ENCODE measurements at places on chromosomes 7 and 10.
A peak's percentile ranks its signal among the peaks of the same experiment; 100 is the strongest.

DNA sequence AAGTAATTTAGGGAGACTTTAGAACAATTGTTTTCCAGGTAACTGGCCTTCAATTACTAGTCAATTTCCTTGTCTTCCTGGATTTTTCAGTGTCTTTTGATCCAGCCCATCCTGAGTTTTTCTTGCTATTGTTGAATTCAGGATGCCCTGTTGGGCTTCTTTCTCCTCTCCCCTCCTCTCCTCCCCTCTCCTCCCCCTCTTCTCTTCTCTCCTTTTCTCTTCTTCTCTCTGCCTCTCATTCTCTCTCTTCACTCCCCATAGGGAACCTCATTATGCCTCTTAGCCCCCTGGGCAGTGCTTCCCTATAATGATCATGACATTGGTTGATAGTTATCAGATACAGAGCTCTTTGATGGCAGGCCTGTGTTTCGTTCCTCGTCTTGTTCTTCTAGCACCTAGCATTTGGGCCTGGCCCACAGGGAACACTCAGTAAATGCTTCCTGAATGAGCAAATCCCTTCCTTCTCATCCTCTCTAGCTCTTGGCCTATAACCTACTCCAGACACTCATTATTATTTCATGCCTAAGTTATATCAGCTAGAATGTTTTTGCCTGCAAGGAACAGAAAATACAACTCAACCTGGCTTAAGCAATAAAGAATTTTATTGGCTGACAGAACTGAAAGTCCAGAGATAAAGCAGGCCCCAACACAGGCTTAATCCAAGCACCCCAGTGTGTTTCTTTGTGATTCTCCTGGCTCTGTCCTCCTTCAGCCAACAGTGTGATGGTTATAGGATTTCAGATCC, 56.8 kb downstream of the CACNB2 start:
- no peak for DNase-seq

- DNase-seq, result no peak
Measured at GRCh38 chr10:131723297-131724168, 177.3 kb upstream of the PPP2R2D start.

DNA sequence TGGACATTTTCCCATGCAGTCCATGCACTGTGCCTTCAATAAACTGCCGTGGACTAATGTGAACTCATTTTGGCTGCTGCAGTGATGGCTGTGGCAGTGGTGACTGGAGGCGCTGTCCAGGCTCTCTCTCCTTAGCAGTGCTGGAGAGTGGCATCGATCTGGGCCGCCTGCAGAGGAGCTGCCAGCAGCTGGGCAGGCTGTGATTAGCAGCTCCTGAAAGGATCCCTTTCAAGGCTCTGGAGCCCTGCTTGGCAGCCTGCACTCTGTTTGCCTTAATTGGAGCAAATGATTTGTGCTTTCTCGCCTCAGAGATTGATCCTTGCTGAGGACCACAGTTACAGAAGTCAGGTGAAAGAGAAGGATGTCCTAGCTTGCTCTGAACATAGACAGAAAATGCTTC, 130.1 kb upstream of the VWC2 start:
- no peak for DNase-seq

DNA sequence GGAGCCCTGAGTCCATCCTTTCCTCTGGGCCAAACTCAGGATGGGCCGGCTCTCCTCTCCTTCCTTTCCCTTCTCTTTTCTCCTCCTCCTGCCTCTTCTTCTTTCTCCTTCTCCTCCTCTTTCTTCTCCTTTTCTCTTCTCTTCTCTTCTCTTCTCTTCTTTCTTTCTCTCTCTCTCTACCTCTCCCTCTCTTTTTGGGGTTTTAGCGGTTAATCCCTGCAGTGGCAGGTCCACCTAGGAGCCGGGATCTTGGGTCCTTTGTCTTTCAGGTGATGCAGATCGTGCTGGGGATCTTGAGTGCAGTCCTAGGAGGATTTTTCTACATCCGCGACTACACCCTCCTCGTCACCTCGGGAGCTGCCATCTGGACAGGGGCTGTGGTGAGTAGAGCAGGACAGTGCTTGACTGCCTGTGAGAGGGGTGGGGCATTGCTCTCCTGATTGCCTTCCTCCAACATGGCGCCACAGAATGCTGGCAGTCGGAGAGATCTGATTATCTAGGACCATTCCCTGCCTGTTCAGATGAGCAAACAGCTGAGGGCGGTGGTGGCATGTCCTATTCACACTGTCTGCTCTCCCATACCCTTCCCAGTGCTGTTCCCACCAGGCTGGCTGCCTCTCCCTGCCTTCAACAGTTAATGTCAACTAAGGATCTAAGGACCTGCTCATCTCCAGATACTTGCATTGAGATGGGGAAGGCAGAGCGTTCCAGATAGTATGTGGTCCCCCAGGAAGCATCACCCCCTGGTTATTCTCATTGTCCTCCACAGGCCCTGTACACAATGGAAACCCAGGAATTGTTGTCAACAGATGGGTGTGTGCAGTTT, 1.6 kb downstream of the TMEM176A start:
- DNase-seq, result peak; percentile 63

GRCh38 chr7:118855290-118855689, 630.8 kb downstream of the ANKRD7 start:
- peak; percentile 90 for DNase-seq

DNA sequence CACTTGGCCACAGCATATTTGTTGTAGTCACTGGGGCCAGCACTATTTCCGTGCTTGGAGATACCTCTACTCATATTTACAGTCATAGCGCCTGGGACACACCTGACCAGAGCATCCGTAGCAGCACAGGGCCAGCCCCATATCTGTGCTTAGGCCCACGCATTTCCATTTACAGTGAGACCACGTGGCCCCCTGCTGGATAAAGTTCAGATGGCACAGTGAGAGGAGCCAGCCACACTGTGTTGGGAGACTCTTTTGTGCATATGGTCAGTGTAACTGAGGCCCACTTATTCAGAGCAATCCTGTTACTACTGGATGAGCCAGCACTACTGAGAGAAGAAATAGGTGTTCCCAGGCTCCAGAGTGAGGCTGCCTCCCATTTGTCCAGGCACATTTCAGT, 455.3 kb downstream of the REEP3 start:
- DNase-seq, result peak; percentile 30

DNA sequence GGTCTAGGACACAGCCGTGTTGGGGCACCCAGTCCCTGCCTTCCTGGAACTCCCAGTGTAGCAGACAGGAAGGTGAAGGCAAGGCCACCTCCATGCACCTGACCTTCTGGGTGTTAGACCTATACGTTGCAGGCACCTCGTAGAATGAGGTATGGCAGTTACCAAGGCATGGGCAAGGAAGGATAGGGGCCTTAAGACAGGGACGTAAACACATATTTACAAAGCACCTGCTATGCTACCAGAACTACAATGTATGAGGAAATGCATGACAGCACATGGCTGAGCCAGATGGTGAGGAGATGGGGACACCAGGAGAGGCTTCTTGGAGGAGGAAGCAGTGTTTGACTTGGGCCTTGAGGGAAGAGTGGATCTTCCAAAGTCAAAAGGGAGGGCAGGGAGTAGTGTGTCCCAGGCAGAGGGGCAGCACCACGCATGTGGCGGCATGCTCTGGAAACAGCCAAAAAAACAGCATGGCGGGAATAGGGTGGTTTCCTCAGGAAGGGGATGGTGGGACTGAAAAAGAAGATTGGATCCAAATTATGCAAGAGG, 231.2 kb downstream of the FANK1 start:
- no peak for DNase-seq

DNA sequence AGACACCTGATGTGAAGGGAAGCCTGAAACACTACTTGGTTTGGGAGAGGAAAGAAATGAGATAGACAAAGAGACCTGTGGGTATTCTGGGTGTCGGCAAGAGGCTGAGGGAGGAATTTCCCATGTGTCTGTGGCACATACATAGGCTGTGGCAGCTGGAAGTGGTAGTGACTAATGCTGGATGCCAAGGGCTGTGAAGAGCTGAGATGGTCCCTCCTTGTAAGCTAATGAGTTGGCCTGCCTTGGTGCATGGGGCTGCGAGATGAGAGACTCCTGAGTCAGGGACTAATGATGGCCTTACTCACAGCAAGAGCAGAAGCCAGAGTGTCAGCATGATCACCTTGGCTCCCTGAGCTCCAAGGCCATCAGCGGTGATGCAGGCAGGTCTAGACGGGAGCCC, 119.0 kb upstream of the EEPD1 start:
- DNase-seq, result no peak

GRCh38 chr7:106915407-106915806, 50.3 kb downstream of the PIK3CG start:
- no peak for DNase-seq

DNA sequence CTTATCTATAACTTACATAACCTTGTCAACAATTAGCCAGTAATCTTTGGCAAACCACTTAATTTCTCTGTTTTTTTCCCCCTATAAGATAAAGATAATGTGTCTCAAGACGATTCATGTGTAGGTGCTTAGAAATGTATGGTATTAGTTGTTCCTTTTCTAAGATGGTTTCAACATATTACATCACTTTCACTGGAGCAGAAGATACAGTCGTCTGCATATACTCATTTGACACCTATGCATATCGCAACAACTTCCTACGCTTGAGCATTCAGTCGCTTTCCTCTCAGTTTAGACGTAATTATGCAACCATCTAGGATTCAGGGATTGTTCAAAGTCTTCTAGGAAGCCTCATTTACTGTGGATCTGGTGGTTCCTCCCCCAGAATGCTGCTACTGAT, 396.7 kb downstream of the PHTF2 start:
- DNase-seq, result no peak

GRCh38 chr7:118615-119391, 73.6 kb upstream of the FAM20C start:
- no peak for DNase-seq

DNA sequence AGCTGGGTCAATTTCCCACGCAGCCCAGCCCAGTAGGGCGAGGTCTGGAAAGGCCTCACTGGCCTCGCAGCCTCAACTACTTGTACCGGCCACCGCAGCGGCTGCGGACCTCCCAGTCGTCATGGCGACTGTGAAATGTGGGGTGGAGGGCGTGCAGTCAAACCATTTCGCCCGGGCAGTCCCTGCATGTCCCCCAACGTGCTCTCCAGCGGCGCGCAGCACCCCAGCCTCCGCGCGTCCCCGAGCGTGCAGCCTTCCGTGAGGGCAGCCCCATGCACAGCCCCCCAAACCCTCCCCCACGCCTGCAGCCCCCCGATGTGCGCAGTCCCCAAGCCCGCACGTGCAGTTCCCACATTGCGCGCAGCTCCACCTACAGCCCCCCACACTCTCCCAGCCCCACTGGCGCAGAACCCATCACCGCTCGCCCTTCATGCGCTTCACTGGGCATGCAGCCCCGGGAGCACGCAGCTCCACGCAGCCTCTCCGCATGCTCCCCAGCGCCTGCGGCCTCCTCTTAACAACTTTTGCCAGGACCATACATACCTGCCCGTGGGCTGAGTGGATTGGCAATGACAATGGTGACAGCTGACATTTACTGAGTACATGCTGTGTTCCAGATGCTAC, 34.5 kb upstream of the SFTPD start:
- no peak for DNase-seq

DNA sequence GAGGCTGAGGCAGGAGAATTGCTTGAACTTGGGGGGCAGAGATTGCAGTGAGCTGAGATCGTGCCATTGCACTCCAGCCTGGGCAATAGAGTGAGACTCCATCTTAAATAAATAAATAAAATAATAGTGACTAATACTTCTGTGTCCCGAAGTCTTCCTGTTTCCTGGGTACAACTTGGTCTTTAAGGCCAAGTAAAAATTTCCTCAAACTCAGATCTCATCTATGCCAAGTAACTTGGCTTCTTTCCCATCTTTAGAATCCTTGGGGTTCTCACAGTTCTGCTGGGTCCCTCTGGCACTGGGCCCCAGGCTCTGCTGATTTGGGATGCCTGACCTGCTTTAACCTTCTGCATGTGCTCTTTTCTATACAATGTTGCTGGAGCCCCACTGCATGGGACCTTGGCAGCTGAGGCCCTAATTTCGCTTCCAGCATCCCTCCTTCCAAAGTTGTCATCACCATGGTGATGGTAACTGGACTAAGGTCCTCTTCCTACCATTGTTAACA, 22.7 kb upstream of the AKR1B10 start:
- DNase-seq, result no peak

DNA sequence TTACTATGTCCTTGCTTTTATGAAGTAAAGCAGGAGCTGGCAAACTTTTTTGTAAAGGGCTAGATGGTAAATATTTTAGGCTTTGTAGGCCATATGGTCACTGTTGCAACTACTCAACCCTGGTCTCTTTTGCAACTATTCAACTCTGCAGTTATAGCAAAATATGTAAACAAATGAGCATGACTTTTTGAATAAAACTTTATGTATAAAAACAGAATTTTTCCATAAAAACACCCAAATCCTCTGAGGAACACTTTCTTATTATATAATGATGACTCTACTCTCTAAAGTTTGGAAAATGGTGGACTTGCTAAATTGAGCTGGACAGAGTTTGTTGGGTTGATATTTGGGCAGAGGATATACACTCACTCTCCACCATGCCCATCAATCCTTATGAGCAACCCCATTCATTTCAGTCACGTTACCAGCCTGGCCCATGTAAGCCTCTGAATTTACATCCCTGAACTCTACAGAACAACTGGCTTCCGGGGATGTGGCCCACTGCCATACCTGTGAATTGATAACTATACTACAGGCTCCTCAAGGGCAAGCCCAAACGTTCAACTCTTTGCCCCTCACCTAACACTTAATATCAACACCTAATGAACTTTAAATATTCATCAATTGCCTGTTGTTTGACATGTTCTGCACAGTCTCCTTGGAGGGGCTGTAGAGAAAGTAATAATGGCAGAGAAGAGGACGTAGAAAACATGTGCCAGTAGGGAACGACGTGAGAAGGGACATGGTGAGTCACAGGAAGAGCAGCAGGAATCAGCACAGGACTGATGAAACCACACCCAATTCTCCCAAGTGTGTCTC, 37.6 kb downstream of the SGMS1 start:
- DNase-seq, result no peak

DNA sequence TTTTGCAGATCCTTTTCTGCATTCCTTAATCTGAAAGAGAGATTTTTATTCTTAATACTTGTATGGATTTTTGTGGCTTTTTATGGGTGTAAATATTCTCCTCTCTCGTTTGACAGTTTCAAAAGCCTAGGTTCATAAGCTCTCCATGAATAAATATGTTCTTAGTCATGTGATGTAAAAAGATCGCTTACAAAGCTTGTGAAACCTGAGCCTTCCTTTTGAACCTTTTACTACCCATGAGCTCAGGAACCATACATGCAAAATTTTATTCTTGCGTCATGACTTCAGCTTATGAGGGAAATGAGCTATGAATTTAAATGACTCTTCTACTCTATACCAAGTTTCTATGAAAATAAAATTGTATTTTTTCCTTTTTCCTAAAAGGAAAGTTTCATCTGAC, 98.7 kb downstream of the POLL start:
- peak; percentile 67 for DNase-seq

DNA sequence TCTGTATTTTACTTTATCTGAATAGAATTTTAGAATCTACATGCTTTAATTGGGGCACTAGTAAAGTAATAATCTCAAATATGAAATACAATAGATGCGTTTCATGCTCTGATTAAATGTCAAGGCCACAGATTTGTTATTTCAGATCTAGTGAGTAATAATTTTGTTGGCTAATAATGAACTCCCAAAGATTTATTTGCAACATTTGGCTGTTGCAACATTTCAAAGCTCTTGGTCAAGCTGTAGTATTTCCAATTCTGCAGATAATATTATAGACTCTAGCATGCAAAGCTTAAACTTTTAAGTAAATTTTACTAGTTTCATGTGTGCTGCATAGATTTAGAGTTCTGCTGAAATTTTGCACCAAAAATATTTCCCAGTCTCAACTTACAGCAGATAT, 16.7 kb downstream of the LRRN3 start:
- no peak for DNase-seq
